ENCODE measurements at places on chromosomes 4 and X.

GRCh38 chrX:48071064-48071985 is at the start of gene ZNF630:
Gene ZNF630 (minus strand): TSS chrX:48071640. CDS start chrX:48066886, 4,754 bp downstream.
- DNase-seq: peak; percentile 22

GRCh38 chr4:74166818-74167217 is 8.9 kb downstream of the MTHFD2L start:
- no peak for DNase-seq

- no peak for DNase-seq
Observed at GRCh38 chrX:2638279-2638678, 52.8 kb upstream of the CD99 start.

- no peak for DNase-seq
Observed at GRCh38 chrX:9416562-9417348, 48.1 kb upstream of the TBL1X start.

- no peak for DNase-seq
Observed at GRCh38 chrX:805103-805670, 174.6 kb downstream of the SHOX start.

- DNase-seq: no peak
Observed at GRCh38 chr4:109398928-109399327, 34.7 kb upstream of the SEC24B start.

DNA sequence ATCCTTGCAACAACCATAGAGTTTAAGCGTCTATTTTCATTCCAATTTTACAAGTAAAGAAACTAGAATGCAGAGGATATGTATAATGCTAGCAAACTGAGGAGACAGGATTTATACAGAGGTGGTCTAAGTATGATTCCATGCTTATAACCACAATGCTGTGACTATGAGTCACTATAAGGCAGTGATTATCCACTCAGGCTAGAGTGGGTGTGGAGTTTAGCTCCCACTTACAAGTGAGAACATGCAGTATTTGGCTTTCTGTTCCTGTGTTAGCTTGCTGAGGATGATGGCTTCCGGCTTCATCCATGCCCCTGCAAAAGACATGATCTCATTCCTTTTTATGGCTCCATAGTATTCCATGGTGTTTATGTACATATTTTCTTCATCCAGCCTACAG is 41.6 kb upstream of the EDA2R start:
- no peak for DNase-seq

DNA sequence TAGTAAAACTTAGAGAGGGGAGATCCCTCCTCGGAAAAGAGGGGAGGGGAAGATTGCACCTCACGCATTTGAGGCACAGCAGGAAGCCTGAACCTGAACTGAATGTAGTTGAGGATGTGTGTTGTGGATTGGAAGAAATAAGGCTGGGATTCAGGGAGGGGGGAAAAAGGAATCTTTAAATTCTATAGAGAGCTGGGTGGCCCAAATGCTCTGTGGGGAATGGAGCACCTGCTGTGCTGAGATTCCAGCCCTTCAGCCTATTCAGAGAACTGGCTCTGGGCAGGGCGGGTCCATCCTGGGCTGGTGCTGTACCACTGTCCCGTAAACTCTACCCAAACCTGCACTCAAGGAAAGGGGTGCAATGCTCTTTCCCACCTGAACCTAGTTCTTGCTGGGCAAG is 4.1 kb downstream of the FOXO4 start:
- DNase-seq: no peak

- no peak for DNase-seq
Observed at GRCh38 chrX:139795196-139795595, 87.2 kb upstream of the MCF2 start.

GRCh38 chr4:21596521-21596920 is 352.1 kb downstream of the KCNIP4 start:
- DNase-seq: no peak

- no peak for DNase-seq
Observed at GRCh38 chrX:55490121-55490520, 473 bp upstream of the USP51 start.

- DNase-seq: no peak
Observed at GRCh38 chrX:7485061-7485460, 337.1 kb upstream of the PUDP start.

GRCh38 chrX:5057786-5058185 is 1170.9 kb downstream of the NLGN4X start:
- no peak for DNase-seq

DNA sequence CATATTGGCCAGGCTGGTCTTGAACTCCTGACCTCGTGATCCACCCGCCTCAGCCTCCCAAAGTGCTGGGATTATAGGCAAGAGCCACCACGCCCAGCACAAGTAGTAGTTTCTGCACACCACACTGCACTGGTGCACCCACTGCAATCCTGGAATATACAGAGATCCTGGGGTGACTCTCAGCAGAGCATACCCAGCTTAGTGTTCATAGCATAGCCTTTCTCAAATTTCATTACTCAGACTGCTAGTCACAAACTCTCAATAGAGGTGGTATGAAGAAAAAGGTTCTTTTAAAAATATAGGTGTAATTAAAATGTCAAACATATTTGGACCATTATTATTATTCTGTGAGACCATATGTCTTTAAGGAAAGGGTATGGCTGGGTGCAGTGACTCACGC is 6.2 kb upstream of the ARHGAP10 start:
- no peak for DNase-seq
